ENCODE measurements at places on chromosomes 3 and 15.

GRCh38 chr3:150083655-150084042, 113.0 kb upstream of the PFN2 start:
- DNase-seq = no peak

DNA sequence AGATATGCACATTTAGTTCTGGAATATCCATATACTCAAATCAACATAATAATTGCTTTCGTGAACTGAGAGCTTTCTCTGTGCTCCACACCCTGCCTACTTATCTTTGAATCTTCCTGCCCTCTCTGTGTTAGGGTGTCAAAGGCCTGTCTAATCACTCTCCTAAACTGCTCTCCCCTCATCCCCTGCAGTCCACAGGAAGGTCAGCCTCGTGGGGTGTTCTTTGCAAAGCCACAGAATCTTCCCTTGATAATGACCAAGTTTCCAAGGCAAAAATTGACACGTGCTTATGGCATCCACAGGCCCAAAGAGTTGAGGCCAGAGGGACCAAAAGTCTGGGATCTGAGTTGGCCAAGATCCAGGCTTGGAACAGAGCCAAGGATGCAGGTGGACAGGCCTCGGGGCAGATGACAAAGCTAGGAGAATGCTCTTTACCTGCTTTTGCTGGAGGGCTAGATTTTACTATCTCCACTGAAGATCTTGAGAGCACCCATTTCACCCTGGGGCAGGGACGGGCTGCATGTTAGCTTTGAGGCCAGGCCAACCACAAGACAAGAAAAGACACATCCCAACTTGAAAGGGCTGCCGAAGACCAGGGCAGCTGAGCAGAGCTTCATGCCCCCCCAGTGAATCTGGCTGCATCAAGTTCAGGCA, 20.4 kb downstream of the BHLHE40 start:
- DNase-seq = peak; percentile 93

DNA sequence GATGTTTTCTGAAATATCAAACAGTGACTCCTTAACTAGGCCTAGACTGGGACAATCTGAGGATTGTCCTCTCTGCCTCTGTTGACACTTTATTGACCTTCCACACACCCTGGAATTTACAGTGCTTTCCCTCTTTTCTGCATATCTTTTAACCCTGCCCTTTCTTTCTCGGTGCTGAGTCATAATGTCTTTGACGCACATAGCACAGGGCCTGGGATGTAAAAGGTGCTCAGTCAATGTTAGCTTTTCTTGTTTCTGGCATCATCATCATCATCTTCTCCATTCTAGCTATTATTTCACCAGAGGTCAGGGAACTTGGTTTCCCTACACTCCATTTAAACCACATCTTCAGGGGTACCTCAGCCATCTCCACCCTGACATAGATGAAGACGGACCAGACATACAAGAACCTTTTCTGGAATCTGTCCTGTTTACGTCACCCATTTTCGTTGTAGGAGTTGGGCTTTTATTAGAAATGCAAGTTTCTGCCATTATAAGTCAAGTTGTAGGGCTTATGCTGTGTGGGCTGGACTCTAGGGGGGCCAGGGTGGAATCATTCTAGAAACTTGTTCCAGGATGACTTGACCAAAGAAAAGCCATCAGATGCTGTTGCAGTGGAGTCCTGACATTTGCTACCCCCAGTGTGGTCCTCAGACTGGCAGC, 46.6 kb downstream of the ZBTB38 start:
- DNase-seq = no peak

DNA sequence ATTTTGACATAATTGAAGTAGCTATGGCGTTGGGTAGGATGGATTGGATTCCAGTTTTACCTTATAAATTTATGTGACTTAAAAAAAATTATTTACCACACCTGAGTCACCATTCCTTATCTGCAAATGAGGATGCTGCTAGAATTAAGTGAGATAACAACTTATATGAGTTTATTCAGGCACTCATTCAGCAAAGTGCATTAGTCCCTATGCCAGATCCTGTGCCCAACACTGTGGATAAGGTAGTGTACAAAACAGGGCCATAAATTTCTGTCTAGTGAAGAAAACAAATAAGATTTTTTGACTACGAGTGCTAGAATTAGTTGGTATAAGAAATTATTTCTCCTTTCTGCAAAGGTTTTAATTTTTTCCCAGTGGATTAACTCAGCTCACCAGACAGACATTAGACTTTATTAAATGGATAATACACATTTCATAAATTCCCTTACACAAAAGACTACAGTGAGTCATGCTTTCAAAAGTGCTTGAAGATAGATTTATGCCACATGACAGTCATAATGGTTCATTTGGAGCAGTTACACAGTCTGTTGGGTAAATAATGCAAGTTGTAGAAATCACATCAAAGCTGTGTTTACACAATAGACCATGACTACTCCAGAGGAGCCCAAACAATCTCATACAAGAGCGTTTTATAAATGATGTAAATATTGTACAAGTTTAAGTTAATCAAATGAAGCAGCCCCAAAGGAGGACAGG, 129.9 kb upstream of the TGFBR2 start:
- DNase-seq = peak; percentile 20

DNA sequence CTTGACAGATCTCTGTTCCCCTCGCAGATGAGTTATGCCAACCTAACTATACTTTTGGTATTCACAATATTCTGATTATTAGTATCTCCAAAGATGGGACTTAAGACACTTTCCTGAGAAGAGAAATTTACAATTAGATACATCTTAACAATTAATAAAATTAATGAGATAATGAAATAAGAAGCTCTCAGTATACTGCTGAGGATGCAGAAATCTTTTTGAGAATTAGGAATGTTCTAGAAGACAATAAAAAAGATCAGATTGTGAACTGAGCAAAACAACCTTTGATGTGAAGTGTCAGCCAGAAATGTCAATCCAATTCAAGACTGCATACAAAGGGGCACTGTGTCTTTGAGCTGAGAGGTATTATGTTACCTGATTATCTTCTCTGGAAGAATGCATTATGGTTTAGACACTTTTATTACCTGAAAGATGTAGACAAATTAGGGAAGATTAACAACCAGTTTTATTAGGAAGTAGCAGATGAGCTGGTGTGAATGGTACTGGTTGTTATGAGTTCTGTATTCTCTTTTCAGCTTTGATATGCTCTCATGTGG, 262.9 kb downstream of the TIGIT start:
- DNase-seq = no peak

GRCh38 chr3:55488398-55489055, 1.4 kb upstream of the WNT5A start:
- peak; percentile 55 for DNase-seq

DNA sequence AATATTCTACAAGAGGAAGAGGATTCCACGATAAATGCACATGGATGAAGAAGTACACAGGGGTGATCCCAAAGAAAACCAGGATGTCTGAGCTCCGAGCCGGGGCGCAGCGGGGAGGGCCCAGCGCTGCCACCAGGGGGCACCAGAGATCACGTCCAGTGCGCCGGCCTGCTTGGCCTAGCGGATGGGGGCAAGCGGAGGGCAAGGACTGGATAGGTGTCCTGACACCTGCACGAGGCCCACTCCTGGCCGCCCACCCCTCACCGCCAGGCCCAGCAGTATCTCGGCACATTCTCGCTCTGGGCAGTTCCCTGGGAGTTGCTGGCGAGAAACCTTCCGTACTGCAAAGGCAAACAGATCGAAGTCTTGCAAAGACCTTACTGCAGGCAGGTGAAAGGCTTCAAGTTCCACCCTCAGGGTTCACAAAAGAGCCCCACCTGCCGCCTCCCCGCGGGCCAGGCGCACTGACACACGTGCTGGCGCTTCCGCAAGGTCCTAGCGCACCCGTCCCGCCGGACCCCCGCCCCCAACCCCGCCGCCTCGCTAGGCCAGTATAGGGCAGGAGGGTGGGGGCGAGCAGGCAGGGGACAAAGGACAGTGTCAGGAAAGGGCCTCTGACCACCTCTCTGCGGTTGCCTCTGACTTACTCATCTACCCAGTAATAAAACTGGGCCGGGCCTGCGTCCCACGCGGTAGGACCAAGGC, 3.3 kb downstream of the ANKRD63 start:
- peak; percentile 79 for DNase-seq

GRCh38 chr3:150106740-150107428, 136.2 kb upstream of the PFN2 start:
- peak; percentile 6 for DNase-seq

DNA sequence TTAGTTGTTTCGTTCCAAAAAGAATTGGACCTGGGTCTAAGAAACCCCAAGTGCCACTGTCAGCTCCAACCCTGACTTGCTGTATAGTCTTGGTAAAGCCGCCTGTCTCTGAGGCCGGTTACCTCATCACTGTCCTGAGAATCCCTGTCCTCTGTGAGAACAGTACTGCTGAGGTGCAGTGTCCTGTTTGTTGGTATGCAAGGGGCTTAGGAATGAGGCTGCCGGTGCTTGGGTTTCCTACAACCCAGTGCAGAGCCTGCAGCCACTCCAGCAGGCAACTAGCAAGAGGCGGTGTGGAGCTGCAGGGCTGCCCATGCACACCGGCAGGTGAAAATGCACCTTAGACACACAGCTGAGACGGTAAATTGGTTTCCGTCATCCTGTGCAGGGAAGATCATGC, 52.0 kb upstream of the ATG7 start:
- DNase-seq = no peak

- peak; percentile 59 for DNase-seq
Observed at GRCh38 chr15:101088788-101089578, 162.9 kb downstream of the CHSY1 start.

- no peak for DNase-seq
Observed at GRCh38 chr15:95432878-95433405, 897.6 kb upstream of the NR2F2 start.

- peak; percentile 59 for DNase-seq
Observed at GRCh38 chr15:40080847-40081246, 27.8 kb downstream of the BMF start.

DNA sequence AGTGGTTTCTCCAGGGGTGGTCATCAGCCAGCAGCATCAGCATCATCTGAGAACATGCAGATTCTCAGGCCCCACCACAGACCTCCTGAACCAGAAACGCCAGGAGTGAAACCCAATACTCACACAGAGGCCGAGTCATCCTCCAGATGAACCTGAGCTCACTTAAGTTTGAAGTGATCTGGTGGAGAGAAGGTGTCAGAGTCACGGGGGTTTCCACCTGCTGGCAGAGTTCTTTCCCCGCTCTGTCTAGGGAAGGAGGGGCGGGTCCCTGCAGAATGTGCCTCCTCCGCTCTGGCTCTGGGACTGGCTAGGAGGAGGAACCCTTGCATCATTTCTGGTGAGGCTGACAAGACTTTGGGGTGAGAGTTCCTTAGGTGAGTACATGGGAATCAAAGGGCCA, 13.3 kb upstream of the KIF23 start:
- DNase-seq = no peak
